AG09319 (cell line): ENCODE measurements at places on chromosomes 16 and 17.

GRCh38 chr17:50036455-50037261 is 19.3 kb upstream of the ITGA3 start:
- no peak for DNase-seq

DNA sequence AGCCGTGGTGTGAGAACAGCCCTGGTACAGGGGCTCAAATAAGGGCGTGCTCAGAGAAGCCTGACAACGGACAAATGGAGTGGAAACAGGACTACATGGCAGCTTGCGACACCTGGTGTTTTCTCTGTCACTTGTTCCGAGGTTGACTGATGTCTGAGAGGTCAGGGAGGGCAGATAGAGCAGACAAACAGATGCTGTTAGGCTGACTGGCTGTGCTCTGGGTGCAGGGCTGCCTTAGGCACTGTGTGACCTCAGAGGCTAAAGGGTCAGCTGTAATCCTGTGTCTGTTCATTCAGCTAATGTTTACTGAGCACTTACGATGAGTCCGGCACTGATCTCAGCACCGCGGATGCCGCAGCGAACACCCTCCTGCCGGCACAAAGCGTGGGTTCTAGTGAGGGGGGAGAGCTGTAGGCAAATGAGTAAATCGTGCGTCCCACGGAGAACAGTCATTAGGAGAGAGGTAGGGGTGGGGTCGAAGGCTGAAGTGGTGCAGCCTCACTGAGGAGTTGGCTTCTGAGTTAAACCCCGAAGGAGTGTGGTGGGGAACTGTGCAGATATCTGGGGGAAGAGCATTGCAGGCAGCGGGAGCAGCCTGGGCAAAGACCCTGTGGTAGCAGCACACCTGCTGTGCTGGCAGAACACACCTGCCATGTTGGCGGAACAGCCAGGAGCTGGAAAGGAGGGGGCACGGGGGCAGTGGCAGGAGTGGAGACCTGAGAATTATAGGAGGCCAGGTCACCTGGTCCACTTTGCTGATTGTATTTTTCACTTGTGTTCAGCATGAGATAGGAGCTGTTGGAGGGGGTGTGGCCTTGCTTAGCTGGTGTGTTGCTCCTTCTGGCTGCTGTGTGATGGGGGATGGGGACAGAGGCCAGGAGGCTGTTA is 35.0 kb downstream of the GPT2 start:
- no peak for DNase-seq

- DNase-seq: no peak
These were observed 415.3 kb upstream of the C16orf82 start for GRCh38 chr16:26651464-26651863.

GRCh38 chr16:88065747-88066142 is 114.5 kb downstream of the BANP start:
- DNase-seq: no peak

DNA sequence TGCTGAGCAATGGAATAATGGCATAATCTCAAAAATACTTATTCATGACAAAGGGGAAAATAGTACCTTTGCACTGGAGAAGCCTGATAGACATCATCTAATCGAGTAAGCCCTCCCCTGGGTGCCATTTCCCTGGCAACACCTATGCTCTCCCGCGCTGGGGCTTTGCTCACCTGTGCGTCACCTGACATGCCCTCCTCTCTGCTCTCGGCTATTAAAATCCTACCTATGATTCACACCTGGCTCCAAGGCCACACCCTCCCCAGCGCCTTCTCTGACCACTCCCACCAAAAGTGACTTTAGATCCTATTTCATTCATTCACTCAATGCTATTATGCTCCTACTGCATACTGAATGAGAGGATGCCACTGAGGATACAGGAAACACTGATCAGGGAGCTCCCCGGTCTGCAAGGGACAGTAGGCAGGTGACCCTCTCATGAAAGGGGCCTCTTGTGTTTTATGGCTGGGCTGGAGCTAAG is 83.9 kb downstream of the NT5M start:
- DNase-seq: no peak

- DNase-seq: no peak
These were observed 236.0 kb upstream of the ELAC2 start for GRCh38 chr17:13253733-13254410.

GRCh38 chr17:54235571-54235970 is 412.8 kb downstream of the KIF2B start:
- no peak for DNase-seq

DNA sequence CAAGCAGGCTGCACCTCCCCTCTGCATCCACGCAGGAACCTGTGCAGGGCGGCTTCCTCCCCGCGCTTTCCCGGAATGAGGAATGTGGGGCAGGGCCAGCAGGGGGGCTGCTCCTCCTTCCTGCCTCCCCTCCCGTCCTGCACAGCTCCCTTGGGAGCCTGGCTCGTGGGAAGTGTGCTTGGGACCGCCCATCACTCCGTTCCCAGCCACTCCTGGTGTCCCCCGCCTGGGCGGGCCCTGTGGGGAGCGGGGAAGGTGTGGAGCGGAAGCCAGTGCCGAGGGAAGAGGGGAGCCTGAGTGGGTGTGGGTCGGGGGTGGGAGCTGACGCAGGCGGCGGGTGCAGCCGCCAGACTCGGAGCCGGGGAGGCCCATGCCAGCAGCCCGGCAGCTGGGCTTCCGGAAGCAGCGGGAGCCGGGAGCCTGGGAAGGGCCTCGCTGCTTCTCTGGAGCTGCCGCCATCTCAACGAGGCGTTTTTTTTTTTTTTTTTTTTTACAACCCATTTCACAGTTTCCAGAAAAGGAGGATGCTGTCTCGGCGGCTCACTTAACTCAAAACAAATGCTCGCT is 24.1 kb downstream of the BAHCC1 start:
- DNase-seq: peak; percentile 78

GRCh38 chr16:83301971-83302370 is 505.8 kb upstream of the HSBP1 start:
- no peak for DNase-seq

- no peak for DNase-seq
These were observed 63.4 kb downstream of the KLHDC4 start for GRCh38 chr16:87702325-87702811.

DNA sequence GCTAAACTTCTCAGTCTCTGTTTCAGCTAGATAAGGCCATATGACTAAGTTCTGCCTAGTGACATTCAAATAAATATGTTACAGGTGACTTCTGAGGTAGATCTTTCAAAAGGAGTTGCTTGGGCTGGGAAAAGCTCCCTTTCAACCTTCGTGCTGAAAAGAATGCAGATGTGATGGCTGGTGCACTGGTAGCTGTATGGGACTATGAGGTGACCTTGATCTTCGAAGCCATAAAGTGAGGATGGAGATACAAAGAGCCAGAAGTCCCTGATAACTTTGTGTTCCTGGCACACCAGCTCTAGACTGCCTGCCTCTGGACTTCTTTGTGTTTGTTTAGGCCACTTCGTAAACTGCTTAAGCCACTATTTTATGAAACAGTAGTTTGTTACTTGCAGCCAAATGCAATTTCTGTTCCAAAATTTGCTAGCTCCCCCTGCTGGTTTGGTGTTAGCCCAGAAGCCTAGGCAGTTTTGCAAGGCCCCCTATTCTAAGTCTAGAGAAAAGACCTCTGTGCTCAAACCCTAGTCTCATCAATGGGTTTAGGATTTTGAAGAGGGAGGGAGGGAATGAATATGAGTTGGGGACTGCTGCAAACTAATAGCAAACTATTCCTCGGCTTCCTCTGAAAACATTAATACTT is 23.3 kb upstream of the ERCC4 start:
- DNase-seq: no peak

GRCh38 chr16:58614212-58614611 is 15.4 kb downstream of the CNOT1 start:
- DNase-seq: peak; percentile 49

DNA sequence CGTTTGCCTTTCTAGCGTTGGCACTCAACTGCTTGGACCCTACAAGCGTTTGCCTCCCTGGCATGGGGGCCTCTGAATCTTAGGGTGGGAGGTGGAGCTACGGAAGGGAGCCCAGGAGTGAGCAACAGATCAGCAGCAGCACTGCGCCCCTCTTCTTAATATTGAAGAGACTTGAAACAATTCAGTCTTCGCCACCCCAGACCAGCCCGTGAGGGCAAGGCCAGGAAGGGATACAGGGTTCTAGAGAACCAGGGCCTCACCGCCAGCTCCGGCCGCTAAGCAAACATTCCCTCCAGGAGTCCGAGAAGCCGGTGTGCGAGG is 1.5 kb upstream of the GPRC5C start:
- no peak for DNase-seq

GRCh38 chr17:68255731-68256538 is 8.1 kb downstream of the AMZ2 start:
- DNase-seq: no peak

DNA sequence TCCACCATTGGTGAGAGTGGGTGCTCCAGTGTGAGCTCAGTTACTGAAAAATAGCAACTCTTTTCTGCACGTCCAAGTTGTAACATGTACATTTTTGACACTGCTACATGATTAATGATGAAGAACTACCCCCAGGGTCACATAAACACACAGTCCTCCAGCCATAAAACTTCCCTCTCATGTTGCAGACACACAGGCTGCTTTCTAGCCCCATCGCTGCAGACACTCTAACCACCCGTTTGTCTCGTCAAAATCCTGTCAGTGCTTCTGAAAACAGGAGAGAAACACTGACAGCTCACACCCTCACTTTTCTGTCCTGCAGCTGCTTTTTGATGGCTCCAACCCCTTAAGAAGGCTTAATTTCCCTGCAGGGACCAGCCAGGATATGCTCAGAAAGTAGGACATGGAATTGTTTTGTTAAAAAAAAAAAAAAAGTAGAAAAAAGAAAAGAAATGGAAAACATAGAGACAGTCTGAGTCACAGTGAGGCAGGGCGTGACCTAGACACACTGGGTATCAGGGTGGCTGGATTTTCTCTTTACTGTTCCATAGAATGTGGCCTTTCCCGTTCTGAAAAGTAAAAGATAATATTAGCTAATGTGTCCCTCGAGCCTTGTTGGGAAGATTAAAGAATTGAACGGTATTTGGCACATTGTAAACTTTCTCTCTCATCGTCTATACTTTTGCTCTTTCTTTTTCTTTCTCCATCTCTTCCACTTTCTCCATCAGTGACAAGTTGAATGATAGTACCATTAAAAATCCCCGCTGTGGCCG is 20.7 kb upstream of the CCL5 start:
- DNase-seq: no peak

DNA sequence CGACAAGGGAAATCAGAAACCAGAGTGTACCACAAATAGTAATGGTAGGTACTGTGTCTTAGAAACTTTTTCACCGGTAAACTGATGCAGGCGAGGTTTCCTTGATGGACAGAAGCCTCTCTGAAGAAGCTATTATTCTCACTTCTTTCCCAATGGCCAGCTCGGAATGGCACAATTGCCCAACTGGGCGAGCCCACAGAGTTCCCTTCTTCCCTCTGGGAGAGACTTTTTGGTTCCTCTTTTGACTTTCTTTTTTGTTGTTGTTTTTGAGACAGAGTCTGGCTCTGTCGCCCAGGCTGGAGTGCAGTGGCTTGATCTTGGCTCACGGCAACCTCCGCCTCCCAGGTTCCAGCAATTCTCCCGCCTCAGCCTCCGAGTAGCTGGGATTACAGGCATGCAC is 16.9 kb downstream of the SLC43A2 start:
- DNase-seq: no peak

- DNase-seq: no peak
These were observed 19.6 kb upstream of the TNS4 start for GRCh38 chr17:40520991-40521453.

DNA sequence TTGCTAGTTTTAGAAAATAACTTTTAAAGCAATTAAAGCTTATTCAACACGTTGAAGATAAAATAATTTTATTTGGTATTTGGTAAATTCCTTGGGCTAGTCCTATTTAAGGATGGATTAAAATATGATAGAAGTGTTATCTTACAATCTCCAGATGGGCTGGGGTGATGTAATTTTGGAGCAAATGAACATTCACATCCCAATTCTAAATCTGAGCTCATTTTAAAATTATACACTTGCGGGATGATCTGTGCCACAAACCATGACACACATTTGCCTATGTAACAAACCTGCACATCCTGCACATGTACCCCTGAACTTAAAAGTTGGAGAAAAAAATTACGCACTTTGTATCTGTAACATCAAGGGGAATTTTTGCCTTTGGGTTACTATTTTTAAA is 31.5 kb downstream of the NLK start:
- no peak for DNase-seq

GRCh38 chr17:78364436-78365281 is 4.8 kb upstream of the SOCS3 start:
- DNase-seq: no peak

GRCh38 chr17:32998111-32998886 is 6.7 kb downstream of the SPACA3 start:
- peak; percentile 12 for DNase-seq

- no peak for DNase-seq
These were observed 9.8 kb upstream of the SOST start for GRCh38 chr17:43768382-43768781.

DNA sequence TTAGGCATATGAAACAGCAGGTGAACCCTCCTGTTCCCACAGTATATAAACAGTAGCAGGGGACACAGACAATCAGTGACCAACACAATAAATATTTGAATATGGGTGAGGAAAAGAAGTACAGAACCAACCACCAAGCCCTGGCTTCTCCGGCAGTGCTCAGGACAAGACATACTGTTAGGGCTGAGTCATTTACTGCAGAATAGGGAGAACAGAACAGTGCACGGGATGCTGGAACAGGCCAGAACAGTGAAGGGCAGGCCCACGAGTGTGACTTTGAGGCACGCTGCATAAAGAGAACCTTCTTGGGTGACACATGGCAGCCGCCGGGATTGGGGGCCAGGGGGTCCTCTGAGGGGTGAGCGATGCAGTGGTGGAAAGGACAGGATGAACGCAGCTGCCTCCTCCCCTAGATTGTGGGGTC is 160.4 kb downstream of the CMIP start:
- no peak for DNase-seq

- no peak for DNase-seq
These were observed 18.0 kb downstream of the CCR7 start for GRCh38 chr17:40547079-40547784.

GRCh38 chr17:7479213-7480088 is at the start of gene ZBTB4:
Gene ZBTB4 (minus strand): TSS chr17:7479631. CDS start chr17:7466801, 12,830 bp downstream.
- no peak for DNase-seq

DNA sequence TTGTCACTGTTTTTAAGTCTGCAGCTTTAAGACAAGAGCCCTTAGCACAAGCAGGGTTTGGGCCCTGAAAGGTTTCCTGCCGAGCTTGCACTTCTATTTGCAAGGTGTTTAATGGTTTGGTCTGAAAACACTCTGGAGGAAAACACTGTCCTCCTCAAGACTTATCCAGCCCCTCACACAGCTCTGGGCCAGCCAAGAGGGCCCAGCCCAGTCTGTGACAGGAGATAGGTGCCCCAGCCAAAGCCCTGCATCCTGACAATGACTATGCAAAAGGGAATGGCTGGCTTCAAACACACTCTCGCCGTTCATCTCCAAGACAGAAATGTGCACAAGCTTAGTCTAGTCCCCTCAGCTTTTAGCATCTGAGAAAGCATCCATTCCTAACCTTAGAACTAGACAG is 26.9 kb downstream of the MPG start:
- no peak for DNase-seq
